T-helper 9 cell (primary cell): ENCODE measurements at places on chromosomes 12 and 14.

DNA sequence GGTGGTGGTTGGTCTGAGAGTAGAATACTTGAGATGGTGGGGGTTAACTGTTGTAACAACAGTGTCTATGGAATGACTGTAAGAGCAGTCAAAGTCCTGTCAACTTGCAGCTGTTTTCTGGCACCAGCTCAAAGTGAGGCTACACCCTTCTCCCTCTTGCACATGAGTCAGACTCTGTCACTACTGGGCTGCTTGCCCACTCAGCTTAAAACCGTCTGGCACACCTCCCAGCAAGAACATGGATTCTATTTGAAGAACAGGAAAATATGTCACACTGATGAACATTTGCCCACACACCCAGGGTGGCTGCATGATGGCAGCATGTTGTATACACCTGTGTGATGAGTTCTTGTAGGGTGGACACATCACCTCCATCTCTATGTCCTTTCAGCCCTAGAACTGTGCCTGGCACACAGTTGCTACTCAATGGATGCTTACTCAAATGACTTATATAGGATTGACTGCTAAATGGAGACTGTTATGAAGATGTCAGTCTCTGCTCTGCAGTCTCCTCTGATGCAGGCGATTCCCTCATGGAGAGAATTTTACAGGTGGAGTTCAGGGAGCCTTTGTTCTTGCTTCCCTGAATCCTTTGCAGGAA, 19.3 kb upstream of the SERPINA6 start:
- no peak for DNase-seq

DNA sequence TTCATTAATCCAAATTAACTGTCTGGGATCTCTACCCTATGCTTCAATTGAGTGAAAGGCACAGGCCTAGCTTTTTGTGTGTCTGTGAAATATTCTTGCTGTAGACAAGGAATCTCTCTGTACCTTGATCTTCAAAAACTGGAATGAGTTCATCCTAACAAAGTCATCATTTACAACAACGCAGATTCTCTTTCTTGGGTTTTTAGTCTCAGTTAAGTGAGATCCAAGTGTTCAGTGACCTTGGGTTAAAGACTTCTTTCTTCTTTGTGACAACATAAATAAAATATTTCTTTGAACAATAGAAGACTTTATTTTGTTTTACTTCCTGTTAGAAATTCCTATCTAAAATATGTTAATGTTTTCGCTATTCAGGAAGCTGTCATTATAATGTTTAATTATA, 192.2 kb upstream of the LMNTD1 start:
- no peak for DNase-seq

- no peak for DNase-seq
Measured at GRCh38 chr14:81476816-81477215, 56.8 kb downstream of the SEL1L start.

- peak; percentile 49 for DNase-seq
Measured at GRCh38 chr12:121792607-121793439, 665 bp downstream of the RHOF start.

DNA sequence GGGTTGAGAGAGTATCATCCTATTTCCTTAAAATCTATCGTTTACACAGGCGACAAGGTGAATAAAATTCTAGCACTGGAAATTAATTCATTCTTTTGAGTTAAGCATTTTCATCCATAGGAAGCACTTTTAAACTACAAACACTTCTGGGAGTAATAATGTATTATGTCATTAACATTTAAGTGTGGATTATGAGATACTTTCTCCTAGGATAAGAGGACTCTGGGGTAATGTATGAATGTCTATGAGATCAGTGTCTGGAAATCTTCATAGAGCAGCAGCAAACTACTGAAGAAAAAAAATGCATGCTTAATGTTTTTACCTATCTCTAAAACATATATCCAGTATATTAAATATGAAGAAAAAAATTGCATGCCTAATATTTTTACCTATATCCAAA, 86.9 kb downstream of the EPS8 start:
- no peak for DNase-seq

DNA sequence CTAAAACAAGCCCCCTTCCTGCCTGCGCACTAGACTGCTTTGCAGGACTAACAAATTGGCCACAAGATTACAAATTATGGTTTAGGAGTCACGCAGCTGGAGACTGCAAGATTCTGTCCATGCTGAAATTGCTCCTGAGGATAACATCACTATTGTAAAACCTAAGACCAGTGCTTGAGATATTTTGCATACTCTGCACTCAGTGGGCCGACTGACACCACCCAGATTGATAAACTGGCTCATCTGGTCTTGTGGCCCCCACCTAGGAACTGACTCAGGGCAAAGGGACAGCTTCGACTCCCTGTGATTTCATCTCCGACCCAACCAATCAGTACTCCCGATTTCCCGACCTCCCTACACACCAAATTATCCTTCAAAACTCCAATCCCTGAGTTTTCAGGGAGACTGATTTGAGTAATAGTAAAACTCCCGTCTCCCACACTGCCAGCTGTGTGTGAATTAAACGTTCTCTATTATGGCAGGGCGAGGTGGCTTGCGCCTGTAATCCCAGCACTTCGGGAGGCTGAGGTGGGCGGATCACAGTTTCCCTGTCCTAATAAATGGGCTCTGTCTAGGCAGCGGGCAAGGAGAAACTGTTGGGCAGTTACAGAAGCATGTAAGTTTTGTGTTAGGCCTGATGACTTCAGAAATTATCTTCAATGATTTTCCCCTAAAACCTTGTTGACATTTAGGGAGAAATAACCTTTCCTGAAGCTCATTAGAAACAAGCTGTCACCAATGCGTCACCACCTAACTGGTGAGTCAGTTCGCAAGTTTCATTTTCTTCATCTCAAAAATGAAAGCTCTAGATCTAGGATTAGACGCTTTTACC, 5.3 kb upstream of the UBC start:
- no peak for DNase-seq

DNA sequence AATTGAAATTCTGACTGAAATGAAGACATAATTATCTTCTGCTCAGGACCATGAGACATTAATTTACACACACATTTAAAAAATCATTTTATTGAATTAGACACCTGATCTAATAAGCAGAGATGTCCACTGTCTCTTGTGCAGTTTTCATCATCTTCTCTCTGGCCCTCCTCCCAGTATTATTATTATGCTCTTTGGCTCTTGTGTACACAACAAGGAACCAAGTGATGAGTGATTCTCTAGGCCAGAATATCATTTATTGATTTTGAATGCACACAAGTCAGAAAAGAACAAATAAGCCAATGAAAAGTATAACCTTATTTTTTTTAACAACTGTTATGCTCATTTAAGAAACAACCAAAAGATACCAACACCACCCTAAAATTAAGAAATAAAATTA, 244.7 kb upstream of the KRR1 start:
- no peak for DNase-seq

- no peak for DNase-seq
Measured at GRCh38 chr12:51866762-51867161, 18.2 kb upstream of the FIGNL2 start.

DNA sequence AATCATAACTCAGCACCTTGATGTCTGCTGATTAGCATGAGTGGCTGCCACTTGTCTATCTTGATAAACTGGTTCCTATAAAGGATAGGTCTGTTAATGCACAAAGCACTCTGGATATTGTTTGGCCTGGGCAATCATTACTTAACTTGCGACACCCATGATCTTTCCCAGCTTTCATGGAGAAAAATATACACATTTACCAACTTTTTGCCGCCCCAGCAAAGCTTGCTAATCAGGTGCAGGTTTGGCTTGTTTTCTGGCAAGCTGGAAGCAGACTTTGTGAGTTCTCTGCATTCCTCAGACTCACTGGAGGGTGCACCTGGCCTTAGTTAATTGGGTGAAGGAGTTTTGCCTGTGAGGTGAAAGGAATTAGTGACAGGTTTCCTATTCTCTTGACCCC, 1126.4 kb upstream of the FLRT2 start:
- DNase-seq, result no peak

DNA sequence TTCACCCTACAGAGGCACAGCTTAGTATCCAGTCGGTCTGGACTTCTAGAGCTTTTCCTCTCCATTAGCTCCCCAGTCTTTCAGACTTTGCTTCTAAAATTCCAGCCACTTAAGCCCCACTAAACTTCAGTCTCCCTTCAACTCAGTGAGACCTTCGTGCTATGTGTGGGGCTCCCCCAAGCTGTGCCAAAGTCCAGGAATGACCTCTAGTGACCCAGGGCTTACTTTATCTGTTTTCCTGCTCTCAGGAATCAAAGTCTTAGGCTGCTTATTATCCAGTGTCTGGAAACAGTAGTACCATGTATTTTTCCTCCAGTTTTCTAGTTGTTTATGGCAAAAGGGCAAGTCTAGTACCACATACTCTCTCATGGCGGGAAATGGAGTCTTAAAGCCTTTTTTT, 77.8 kb downstream of the IFT43 start:
- no peak for DNase-seq

DNA sequence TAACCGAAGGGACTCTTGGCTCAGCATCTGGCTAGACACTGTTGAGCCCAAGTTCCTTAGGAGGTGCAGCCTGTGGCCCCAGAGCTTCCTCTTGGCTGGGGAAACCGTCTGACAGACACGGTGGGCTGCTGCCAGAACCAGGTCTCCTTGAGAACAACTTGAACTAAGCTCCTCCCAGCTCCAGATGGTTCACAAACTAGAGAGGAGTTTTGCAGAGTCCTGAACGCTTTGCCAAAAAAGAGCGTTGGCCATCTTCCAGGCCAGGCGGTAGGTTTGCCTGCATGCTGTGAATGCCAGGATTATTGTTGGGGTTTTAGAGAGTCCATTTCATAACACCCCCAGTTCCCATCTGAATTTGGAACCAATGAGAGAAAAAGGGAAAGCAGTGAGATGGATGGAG, 399.8 kb downstream of the RGS6 start:
- DNase-seq, result no peak

GRCh38 chr12:28063355-28063880, 90.9 kb upstream of the PTHLH start:
- no peak for DNase-seq

GRCh38 chr12:119157978-119158377, 20.8 kb upstream of the HSPB8 start:
- DNase-seq, result no peak

DNA sequence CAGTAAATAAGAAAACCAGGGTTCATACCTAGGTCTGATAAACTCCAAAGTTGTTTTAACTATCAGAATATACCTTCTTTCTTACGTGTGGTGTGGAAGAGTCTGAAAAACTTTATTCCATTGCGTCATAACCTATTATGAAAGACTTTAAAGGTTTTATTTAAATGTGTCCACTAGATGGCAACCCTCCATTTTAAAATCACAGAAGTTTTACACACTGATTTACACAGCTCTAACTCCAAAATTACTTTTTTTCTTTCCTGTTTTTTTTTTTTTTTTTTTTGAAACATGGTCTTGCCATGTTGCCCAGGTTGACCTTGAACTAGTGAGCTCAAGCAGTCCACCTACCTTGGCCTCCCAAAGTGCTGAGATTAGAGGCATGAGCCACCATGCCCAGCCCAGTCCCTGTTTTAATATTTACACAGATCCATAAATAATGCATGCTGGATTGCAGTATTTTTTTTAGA, 17.3 kb upstream of the TMPRSS12 start:
- no peak for DNase-seq

- DNase-seq, result peak; percentile 14
Measured at GRCh38 chr14:61662437-61663311, 32.6 kb upstream of the HIF1A start.

DNA sequence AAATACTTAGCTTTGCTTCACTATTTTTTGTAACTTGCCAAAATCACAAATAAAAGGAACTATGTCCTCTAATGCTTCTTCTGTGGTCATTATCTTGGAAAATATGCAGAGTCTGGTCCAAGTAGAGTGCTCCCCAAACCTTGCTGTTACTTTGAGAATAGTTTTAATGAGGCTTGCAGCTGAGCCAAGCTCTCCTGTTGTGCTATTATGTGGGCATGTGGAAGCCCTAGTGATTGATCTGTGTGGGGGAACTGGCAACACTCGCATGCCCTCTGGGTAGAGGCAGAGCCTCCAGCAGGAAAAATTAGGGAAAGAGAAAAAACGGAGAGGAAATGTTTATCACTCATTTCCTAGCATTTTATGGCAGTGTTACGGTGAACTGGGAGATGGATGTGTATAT, 473.1 kb downstream of the EGLN3 start:
- no peak for DNase-seq

- DNase-seq, result no peak
Measured at GRCh38 chr12:15534322-15534721, 212.0 kb downstream of the PTPRO start.

- no peak for DNase-seq
Measured at GRCh38 chr12:77218278-77218677, 152.9 kb upstream of the E2F7 start.

DNA sequence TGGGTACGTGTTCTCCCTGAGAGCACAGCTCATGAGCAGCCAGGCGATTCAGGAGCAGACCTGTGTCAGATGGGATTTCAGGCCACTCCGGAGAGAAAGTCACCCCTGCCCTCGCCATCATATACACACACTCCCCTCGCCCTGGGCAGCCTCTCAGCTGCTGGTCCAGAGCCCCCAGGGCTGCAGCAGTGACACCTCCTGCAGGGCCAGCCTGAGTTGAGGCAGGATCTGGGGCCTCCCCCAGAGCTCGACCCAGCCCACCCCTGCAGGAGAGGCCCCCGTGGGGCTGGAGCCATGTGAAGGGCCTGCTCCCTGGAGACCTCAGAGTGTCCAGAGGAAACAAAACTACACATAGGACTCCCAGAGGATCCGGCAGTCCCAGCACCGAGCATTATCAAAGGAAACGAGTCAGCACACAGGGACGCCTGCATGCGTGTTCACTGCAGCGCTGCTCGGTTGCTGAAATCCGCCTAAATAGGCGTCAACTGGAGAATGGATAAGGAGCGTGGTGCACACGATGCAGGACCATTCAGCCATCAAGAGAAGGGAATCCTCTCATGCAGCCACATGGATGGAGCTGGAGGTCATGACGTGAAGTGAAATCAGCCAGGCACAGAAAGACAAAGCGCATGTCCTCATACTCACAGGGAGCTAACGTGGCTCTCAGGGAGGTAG, 104.0 kb downstream of the TNFAIP2 start:
- no peak for DNase-seq

DNA sequence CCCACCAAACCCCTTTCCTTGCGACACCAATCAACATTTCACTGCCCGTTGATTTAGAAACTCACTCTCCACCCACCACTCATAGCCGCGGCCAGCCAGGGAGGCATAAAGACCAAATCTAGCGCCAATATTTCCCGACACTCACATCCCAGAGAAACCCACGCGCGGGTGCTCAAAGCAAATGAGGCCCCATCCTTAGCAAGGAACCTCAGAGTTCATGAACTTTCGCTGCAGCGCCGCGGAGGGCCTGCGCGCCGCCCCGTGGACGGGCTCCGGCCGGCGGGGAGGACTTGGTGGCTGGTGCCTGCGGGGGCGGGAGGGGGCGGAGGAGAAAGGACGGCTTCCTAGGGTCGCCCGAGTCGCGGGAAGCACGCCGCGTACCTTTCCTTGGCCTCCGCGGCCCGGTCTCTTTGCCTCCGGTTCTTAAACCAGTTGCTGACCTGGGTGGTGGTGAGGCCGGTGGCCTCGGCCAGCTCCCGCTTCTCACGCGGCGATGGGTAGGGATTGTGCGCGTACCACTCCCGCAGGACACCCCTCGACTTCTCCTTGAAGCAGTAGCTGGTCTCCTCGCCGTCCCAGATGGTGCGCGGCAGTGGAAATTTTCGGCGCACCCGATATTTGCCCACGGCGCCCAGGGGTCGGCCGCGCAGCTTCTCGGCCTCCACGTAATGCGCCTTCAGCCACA, 886 bp downstream of the SIX1 start:
- DNase-seq, result no peak
